ENCODE measurements at places on chromosomes 2 and 18. TPM values are rescaled to one million over a fixed set of nuclear protein-coding genes. Genes with fewer than 3 reads are reported as not detected.

FAP gene
- total RNA-seq, result 44.5 TPM

GRCh38 chr18:24509435-24509834, 49.0 kb downstream of the HRH4 start:
- DNase-seq, result no peak

DNA sequence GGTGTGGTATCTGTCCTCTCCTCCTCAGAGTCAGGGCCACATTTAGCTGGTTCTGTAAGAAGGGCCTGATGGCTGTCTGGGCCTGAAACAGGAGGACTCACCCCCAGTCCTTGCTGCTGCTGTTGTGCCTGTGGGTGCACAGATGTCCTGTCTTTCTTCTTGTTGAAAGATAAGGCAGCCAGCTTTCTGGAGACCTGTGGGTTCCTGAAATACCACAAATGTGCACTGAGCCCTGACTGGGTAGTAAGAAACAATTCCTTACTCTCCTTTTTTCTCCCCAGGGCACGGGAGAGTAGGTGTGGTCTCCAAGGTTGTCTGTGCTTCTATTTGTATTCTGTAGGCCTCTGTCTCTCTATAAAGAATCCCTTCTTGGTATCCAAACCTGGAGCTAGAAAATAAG, 96.2 kb upstream of the DLX2 start:
- no peak for DNase-seq

TFCP2L1 gene
- 2.5 TPM for total RNA-seq

DNA sequence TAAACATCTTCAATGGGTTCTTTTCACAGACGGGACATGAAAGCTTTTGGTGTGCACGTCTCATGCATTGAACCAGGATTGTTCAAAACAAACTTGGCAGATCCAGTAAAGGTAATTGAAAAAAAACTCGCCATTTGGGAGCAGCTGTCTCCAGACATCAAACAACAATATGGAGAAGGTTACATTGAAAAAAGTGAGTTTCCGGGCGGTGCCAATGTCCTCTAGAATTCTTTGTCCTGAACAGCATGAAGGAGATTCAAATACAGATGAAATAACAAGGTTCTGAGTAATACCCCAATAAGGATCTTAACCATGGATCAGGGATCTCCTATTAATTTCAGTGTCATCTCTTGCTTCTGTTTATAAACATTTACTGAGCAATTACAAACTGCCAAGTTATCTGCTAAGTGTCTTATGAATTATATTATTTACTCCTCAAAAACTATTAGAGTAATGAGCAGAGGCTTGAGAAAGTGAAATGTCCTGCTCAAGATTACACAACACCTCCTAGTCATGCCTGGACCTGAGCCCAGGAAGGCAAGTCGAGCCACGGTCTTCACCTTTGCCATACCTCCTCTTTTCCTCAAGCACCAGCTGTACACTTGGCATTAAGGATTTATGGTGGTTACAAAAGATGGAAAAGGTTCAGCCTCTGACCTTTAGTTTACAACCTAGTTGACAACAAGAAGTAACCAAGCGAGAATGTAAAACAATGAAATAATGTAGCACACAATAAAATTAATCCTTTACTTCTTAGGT, 22.6 kb downstream of the DHRS9 start:
- DNase-seq, result no peak

STAT1 gene
- total RNA-seq, result 124 TPM

GRCh38 chr2:133887676-133888040, 319.4 kb upstream of the NCKAP5 start:
- DNase-seq, result no peak

GALR1 gene
- 0.36 TPM for total RNA-seq

GRCh38 chr18:48902856-48903601, 47.7 kb downstream of the SMAD7 start:
- DNase-seq, result no peak
